ENCODE measurements at places on chromosomes 3 and 15. TPM values are rescaled to one million over a fixed set of nuclear protein-coding genes. Genes with fewer than 3 reads are reported as not detected.

PPP1R14D gene
- total RNA-seq: not detected

LRRC34 gene
- not detected for total RNA-seq

HESX1 gene
- total RNA-seq: not detected

MYL3 gene
- not detected for total RNA-seq

VWA5B2 gene
- total RNA-seq: 0.38 TPM

MYEF2 gene
- total RNA-seq: 21.2 TPM

GJD2 gene
- not detected for total RNA-seq

FBXW12 gene
- not detected for total RNA-seq

PPIB gene
- 771 TPM for total RNA-seq

ST8SIA2 gene
- total RNA-seq: 0.53 TPM

SPINK8 gene
- not detected for total RNA-seq

ANKUB1 gene
- total RNA-seq: not detected

TRIM42 gene
- total RNA-seq: not detected

LACTB gene
- total RNA-seq: 27.6 TPM

LRRIQ4 gene
- total RNA-seq: not detected

EAF2 gene
- total RNA-seq: 2.1 TPM

ZIC1 gene
- not detected for total RNA-seq

NANOGP8 gene
- not detected for total RNA-seq

UACA gene
- total RNA-seq: 33.8 TPM

EFHB gene
- total RNA-seq: 0.53 TPM

GOLGA6A gene
- not detected for total RNA-seq

TM4SF18 gene
- 39.5 TPM for total RNA-seq

SPATA12 gene
- 0.41 TPM for total RNA-seq

DPPA4 gene
- not detected for total RNA-seq

PLCL2 gene
- 6.2 TPM for total RNA-seq

HRG gene
- not detected for total RNA-seq

THBS1 gene
- total RNA-seq: 53.2 TPM

NR1I2 gene
- total RNA-seq: not detected

SEC22A gene
- total RNA-seq: 20.5 TPM

TRH gene
- total RNA-seq: not detected

GOLGA8G gene
- total RNA-seq: not detected

MOBP gene
- total RNA-seq: not detected

DUOXA1 gene
- total RNA-seq: 0.08 TPM

BCHE gene
- 0.74 TPM for total RNA-seq

SH2D7 gene
- not detected for total RNA-seq

CCDC54 gene
- total RNA-seq: not detected

COL8A1 gene
- total RNA-seq: not detected

ITPKA gene
- 2.0 TPM for total RNA-seq

ALDH1A2 gene
- 0.38 TPM for total RNA-seq

EIF5A2 gene
- total RNA-seq: 10.3 TPM

MRAS gene
- total RNA-seq: 10.2 TPM

DNASE1L3 gene
- not detected for total RNA-seq

MYO5C gene
- 4.6 TPM for total RNA-seq

MAN2C1 gene
- 49.2 TPM for total RNA-seq

SERPINI1 gene
- 2.8 TPM for total RNA-seq

SPESP1 gene
- total RNA-seq: not detected

TNFAIP8L3 gene
- total RNA-seq: 16.4 TPM

SERPINI2 gene
- total RNA-seq: not detected

FEZF2 gene
- total RNA-seq: not detected

ZNF385D gene
- total RNA-seq: not detected

SAMMSON gene
- total RNA-seq: not detected

SLC9C1 gene
- total RNA-seq: not detected

PRTG gene
- 9.9 TPM for total RNA-seq

TMIE gene
- 0.11 TPM for total RNA-seq

ADAMTS7 gene
- 6.2 TPM for total RNA-seq

ITGA11 gene
- 4.5 TPM for total RNA-seq

SV2B gene
- 0.09 TPM for total RNA-seq
